ENCODE measurements at places on chromosomes 2 and 18.

GRCh38 chr2:56118474-56118873 lies 65.3 kb upstream of the CCDC85A start:
- DNase-seq = no peak

DNA sequence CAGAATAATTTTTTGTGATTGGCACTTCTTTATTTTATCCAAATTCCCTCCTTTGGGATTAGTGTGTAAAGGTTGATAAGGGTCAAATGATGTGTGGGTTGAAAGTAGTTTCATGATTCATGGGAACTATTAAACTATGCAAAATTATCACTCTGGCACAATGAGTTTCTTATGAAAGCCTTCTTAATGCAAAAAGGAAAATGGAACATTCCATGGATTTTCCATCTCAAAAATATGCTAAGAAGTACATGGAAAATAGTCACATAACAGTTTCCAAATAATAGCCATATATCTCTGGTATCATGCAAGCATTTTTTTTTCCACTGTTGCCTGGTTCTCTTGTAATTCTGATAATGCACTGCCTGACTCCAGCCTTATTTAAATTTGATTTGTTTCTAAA lies 639.7 kb downstream of the NR4A2 start:
- DNase-seq = no peak

- DNase-seq = no peak
These were observed 43.1 kb upstream of the EML4 start for GRCh38 chr2:42125841-42126594.

DNA sequence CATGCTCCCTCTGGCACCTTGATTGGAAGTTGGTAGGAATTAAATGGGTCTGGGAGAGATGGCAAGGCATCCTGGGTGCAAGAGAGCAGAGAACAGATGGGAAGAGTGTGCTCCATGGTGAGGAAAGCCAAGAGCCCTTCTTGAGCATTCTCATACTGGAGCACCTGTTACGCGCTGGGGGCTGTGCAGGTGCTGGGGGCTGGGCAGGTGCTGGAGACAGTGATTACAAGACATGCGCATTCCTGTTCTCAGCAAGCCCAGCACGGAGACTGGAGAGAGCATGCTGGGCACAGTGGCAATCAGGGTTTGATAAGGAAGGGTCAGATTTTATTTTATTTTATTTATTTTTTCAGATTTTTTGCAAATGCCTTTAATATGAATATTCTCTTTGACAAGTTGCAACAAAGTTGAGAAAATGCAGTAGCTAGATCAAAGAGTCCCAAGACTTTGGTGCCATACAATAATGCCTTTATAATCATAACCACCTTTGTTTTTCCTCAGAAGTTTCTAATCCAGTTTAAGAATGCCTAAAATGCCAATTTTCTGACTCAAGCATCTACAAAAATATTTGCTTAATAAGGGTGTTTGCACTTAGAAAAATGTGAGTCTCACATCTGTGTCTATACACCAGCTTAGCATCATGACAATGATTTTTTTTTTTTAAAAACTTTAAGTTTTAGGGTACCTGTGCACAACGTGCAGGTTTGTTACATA lies 193.3 kb downstream of the RNF152 start:
- DNase-seq = no peak

DNA sequence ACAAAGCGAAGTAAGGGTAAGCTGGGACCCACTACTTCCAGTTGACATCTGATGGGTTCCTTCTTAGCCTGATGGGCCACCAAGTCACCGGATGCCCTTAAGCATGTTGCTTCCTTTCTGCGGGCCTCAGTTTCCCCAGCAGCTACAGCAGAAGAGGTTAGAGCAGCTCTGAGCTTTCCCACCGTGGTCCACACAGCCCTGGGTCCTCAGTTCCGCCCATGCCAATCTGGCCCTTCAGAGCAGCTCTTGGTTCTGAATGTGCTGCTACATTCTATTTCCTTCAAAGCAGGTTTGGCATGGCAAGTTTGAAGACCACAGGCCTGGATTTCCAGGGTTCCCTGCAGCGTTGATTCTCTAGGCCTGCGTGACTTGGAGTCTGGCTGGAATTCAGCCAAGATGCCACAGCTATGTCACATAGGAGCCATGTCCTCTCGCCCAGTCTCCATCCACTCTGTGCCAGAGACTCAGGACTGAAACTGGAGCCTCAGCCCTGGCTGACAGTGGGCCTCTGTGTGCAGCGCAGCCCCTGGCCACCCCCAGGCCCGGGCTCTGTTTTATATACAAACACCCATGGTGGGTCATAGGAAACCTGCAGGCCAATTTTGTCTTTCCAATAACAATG lies 79.6 kb downstream of the TFCP2L1 start:
- DNase-seq = no peak

GRCh38 chr18:34001376-34001775 lies 223.3 kb downstream of the NOL4 start:
- DNase-seq = no peak

DNA sequence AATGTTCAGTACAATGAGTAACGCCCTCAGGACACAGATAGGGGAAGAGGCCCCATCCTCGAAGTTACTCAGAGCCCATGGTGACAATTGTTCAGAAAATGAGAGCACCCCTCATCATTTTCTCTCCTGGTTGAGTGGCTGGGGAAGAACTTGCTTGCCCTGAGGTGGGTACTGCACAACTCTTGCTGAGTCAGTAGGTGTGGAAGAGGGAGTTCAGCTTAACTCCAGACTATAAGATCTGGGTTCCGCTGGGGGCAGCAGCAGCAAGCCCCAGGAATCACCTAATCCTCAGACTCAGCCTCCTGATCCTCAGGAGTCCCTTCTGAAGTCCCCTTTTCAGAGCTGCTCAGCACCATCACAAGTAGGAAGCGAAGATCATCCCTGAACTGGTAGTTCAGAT lies 123.7 kb downstream of the PIEZO2 start:
- DNase-seq = no peak

- no peak for DNase-seq
These were observed 10.4 kb downstream of the COLEC11 start for GRCh38 chr2:3604991-3605961.

DNA sequence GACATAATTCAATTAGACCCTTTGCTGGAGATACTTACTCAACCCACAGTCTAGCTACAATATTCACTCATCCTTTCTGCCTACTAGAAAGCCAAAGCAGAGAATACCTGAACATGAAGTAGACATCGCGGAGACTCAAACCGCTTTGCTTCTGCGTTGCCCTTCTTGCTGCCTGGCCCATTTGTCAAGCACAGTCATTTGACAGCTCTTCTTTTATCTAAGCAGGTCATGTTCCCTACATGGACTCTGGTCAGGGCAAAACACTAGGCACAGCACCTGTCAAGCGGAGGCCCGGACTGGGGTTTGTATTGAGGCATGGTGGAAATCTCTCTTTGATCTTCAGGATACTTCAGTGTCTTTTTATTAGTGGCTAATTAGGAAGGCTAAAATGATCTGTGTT lies 89.7 kb downstream of the FARSB start:
- DNase-seq = no peak

DNA sequence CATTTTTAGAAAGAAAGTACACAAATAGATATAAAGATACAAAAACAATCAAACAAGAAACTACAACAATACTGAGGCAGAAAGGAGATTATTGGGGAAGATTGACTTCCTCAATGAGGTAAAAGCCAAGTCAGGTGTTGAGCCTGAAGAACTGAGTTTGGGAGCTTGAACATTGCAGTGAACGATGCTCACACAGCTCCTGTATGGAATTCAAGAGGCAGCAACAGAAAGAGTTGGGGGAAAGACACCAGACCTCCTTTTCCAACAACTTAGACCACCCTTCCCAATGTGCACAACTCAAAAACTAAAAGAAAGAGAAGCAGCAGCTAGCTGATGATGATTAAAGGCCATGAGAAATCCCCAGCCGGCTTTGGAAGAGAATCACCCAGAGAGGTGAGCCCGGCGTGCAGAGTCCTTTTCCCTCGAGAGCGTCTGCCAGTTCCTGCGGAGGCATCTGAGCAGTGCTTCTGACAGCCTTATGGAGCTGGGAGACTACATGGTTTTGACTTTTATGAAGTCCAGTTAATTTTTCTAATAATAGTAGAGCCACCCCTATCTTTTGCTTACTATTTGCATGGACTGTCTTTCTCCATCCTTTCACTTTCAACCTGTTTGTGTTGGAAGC lies 106.9 kb upstream of the RFX8 start:
- no peak for DNase-seq

GRCh38 chr2:9238591-9239326 lies 32.1 kb downstream of the ASAP2 start:
- no peak for DNase-seq

- no peak for DNase-seq
These were observed 5.6 kb upstream of the CPLX4 start for GRCh38 chr18:59323931-59324622.

DNA sequence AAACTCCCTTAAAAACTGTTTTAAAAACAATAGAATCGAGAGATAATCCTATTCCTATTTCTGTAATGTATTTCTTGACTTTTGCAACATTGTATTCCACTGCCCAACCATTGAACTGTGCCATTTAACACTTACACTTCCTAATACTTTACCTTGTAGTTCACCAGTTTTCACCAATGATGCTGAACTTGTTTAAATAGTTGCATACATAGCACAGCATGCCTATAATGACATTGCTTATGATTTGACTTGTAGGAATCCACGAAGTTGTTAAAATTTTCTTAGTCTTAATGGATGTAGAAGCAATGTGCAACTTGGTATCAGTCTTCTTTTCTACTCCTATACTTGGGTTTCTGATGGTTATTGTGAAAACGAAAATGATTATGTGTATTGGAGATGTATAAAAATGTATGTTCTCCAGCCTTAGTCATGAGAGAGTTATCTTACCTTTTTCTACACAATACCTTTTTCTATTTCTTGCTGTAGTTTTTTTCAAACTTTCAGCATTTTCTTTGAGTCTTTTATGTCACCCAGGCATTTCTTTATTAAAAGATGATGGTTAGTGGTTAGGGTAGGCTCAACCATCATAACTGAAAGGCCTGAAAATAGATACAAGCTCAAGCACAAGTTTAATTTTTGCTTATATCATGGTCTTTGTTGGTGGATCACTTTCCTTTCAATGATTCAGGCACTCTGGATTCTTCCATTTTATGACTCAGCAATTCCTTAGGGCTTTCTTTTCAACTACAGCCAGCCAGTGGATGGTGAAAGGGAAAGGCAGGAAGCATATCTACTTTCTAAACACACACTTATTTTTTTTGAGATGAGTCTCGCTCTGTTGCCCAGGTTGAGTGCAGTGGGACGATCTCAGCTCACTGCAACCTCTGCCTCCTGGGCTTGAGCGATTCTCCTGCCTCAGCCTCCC lies 9.4 kb downstream of the GPD2 start:
- DNase-seq = no peak

DNA sequence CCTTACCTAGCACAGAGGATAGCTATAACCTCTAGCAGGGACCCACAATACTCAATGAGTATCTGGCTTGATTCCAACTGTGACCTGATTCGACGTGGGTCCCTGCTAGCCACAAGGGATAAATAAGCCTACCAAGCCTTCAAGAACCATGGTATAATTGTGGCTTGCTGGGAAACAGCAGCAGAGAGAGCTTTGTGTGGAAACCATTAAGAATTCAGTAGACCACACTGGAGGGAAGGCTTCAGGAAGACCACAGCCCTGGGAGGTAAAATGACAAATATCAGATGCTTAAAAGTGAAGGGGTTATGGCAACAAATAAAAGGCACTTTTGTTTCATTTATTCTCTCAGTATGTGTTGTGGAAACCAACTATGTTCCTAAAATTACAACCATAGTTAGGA lies 82.6 kb upstream of the WIPF1 start:
- no peak for DNase-seq

DNA sequence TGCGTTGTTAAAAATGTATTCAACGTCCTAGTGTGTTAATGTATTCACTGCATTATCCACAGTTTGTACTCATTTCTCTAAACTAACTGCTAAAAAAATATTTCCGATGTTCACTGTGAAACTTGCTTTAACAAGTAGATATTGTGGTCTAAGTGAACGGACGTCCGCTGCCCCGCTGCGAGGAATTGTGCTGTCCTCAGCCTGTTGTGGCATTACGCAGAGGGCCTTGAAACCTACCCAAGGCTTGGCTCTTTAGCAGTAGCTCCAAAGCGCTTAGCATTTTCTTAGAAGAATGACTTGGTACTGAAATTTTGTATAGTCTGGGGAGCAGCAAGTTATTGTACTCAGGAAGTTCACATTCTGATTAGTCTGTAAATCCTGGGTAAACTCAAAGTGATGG lies 136.5 kb upstream of the SP5 start:
- DNase-seq = no peak

- no peak for DNase-seq
These were observed 144.0 kb upstream of the ZC3H15 start for GRCh38 chr2:186342029-186342428.

DNA sequence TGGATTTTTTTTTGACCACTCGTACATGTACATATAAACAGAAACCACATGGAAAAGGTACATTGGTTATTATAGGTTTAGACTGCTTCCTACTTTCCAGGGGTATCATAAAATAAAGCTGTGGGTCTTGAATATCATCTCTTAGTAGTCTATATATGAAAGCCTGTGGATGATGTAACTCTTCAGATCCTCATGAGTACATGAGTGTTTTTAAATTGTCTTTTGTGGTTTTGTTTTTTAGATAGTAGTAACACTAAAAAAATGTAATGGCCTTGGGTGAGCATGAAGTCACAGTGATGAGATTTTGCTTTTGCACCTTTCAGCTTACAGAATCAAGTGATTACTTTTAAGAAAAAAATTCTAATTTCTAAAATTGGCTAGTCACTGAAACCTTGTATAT lies 80.2 kb downstream of the RAB3GAP1 start:
- DNase-seq = no peak

Data from stimulated activated CD8-positive, alpha-beta memory T cell treated with anti-CD3 and anti-CD28 coated beads, Interleukin-4, amount 100 ng/mL, for 1 hour (primary cell).